ENCODE measurements at places on chromosomes 3 and 15.

- DNase-seq: no peak
These were observed 142.0 kb upstream of the CBLB start for GRCh38 chr3:106010829-106011228.

- DNase-seq: no peak
These were observed 256.8 kb downstream of the RORA start for GRCh38 chr15:60972301-60972700.

GRCh38 chr3:49813497-49814174 lies at the start of gene UBA7:
Gene UBA7 (minus strand): TSS chr3:49813953. CDS start chr3:49813787, 166 bp downstream.
- peak; percentile 51 for DNase-seq

GRCh38 chr3:170098753-170099152 lies 61.0 kb downstream of the GPR160 start:
- DNase-seq: no peak

GRCh38 chr15:51263726-51264125 lies 74.7 kb downstream of the CYP19A1 start:
- DNase-seq: no peak

GRCh38 chr15:68980786-68981185 lies 33.7 kb upstream of the NOX5 start:
- DNase-seq: no peak

DNA sequence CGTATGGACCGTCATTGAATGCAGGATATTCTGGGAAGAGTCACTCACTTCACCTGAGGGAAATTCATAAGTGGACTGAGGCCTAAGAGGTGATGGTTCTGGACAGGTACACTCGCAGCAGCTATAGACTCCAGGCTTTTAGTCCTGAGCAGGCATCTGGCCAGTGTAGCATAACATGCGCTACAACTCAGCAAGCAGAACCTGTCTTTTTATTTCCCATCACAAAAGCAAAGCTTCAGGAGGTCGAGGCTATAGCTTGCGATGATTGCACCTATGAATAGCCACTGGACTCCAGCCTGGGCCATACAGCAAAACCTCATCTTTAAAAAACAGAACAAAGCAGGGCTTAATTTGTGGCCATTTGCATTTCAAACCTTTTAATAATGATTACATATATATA lies 185.8 kb downstream of the KCNH8 start:
- no peak for DNase-seq

GRCh38 chr3:71281280-71281679 lies 302.2 kb downstream of the FOXP1 start:
- DNase-seq: no peak

- DNase-seq: no peak
These were observed 519 bp downstream of the LYSMD2 start for GRCh38 chr15:51736751-51737521.

GRCh38 chr3:187662848-187663409 lies 7.3 kb downstream of the SST start:
- no peak for DNase-seq

DNA sequence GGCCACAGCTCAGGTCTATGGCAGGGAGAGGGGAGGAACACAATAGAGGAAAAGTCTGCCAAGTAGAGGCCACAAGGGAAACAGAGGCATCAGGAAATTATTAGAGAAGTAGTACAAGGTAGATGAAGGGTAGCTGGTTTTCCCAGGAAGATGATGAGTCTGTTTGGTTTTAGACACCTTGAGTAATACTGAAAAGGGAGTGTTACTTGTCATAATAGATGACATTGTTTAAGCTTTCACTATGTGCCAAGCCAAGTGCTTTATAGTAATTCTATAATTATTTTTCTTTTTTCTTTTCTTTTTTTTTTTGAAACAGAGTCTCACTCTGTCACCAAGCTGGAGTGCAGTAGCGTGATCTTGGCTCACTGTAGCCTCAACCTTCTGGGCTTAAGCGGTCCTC lies 13.7 kb downstream of the PXK start:
- no peak for DNase-seq

DNA sequence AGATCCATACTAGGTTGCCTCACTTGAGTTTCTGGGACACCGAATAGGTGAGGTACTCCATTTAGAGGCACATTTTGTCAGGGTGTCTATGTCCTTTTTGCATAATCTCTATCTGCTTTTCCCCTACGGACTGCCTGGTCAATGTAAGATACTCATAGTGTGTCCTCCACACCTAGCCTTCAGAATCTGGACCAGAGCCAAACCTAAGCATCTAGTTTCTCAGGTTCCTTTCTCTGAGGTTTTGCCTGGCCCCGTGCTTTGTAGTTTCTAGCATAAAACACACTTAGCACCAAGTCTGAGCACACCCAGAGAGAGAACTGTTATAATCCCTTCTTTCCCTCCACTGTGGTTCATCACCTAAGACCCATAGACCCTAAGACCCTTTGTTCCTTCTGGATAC lies 105.9 kb upstream of the MLF1 start:
- DNase-seq: no peak

GRCh38 chr3:57740027-57740426 lies 16.1 kb upstream of the SLMAP start:
- no peak for DNase-seq

Measured in skin of body (tissue), 3 donors.